OCI-LY7 (cell line): ENCODE measurements at places on chromosomes 7 and 10.

DNA sequence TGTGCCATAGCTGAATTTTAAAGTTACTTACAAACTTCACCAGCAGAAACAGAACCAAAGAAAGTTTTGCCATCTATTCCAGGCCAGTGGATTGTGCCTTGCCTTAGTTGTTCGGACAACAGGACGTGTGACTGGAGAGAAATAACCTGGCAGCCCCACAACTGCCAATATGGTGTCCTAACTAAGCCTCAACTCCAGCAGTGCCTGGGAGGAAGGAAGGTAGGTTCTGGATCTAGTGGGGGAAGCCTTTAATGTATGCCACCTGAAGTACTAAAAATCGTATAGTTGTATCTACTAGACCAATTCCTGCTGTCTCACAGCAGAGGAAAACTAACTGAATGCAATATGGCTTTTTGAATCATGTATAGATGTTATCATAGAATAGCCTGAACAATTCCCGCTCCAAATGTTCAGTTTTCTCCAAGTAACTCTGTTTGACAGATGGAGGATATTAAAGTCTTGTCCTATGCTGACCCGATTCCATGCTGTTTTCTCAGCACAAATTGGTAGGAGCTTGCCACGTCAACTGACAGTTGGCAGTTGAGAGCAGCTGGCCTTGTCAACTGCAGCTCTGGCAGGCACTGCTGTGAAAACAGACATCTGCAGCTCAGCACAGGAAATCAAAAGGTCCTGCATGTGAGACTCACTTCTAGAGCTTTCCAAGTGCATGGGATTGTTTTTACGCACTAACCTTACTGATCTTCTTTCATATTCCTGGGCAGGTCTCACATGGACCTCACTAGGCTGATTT, 84.5 kb upstream of the WNT16 start:
- DNase-seq: peak; percentile 87

GRCh38 chr7:118478931-118479330, 254.4 kb downstream of the ANKRD7 start:
- DNase-seq: no peak

GRCh38 chr10:99318048-99318447, 11.1 kb upstream of the CNNM1 start:
- DNase-seq: no peak

DNA sequence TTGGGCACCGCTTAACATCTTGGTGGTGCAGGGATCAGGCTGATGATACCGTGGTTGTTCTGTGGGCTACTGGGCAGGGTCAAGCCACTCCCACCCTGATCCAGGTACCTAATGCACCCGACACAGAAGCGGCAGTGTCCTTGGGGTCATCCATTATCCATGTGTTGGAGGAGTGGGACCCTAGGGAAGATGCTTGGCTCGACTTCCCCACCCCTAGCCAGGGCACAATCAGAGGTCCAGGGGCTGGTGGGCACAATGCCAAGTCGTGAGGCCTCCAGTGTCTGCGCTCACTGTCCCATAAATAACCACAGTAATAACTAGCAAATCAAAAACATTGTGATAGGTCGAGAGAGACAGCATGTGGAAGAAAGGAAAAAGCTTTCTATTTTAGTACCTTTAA, 37.7 kb downstream of the HTRA1 start:
- no peak for DNase-seq

DNA sequence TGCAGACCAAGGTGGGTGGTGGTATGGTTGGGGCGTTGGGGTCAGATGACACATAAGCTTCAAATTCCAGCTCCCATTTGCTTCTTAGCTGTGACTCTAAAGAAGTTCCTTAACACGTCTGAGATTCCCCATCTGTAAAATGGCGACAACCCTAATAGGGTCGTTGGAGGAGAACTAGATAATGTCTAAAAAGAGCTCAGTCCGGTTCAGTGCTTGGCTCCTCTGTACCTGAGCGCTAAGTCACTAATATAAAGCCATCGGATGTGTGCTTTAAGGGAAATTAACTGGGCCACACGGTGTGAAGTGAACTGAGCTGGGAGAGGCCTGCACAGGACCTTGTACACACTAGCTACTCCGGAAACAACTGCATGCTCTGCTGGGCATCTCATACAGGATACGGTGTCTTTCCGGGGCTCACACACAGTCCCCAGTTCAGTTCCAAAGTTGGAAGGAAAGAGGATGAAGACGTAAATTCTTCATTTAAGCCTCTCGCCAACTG, 476 bp upstream of the ZFYVE27 start:
- DNase-seq: no peak

GRCh38 chr7:23603632-23604295, 6.6 kb downstream of the CCDC126 start:
- no peak for DNase-seq

DNA sequence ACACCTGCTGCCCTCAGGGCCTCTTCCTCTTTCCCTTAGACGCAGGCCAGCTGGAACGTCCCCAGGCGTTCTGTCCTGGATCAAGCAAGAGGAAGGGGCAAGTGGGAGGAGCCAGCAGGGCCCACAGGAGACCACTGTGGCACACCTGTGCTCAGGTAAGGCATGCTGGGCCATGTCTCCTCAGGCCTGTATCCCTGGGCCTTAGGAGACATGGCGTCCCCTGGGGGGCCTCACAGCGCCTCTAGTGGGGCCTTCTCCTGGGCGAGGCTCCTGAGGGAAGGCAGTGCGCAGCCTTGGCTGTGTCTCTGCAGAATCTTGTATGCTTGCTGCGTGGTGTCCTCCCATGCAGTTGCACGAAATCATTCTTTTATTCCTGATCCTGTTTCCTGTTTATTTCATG, 31.3 kb downstream of the ZNF783 start:
- no peak for DNase-seq

DNA sequence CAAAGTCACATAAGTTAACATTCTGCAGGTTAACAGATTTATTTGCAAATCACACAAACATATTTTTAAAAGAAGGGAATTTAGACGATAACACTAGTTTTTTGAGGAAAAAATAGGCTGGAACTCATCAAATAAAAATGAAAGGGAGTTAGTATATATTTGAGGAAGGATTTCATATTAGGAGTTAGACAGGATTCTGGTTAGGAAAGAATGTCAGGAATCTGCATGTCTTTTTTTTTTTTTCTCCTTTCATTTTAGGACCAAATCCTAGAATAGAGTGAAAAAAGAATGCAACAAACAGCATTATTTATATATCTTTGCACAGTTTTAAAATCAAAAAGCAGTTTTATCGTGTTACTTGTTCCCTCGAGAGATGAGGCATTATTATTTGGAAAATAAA, 8.9 kb upstream of the TRDMT1 start:
- DNase-seq: no peak

DNA sequence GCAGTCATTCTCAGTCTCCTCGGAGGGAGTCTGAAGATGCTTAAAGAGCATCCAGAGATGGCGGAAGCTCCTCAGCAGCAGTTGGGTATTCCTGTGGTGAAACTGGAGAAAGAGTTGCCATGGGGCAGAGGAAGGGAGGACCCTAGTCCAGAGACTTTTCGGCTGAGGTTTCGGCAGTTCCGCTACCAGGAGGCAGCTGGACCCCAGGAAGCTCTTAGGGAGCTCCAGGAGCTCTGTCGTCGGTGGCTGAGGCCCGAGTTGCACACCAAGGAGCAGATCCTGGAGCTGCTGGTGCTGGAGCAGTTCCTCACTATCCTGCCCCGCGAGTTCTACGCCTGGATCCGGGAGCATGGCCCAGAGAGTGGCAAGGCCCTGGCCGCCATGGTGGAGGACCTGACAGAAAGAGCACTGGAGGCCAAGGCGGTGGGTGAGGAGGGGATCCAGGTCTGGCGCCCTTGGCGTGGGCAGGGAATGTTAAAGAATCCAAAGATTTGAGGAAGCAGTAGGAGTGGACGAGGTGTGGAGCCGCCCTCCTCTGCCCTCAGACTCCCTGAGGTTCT, 2.9 kb downstream of the ZSCAN25 start:
- DNase-seq: no peak

DNA sequence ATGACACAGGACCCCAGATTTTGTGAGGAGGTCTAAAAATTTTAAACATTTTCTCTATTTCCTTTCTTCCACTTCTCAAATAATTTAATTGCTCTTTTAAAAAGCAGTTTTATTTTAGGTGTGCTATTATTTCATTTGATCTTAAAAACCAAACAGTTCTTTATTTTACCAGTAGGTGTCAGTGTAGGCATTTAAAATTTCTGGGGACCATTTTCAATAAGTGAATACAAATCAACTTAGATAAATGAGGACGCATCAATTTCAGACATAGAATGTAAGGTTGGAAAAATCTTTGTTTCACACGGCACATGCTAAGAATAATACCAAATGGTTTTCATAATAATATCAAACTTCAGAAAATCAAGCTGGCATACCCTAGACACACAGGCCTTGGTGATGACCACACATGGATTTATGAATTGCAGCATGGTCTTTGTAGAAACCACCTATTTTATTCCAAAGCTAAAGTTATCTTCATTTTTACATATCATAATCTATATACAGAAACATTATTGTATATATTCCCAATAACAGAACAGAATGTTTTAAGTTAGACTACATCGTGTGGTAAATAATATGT, 127.6 kb upstream of the SLC26A5 start:
- DNase-seq: peak; percentile 24

DNA sequence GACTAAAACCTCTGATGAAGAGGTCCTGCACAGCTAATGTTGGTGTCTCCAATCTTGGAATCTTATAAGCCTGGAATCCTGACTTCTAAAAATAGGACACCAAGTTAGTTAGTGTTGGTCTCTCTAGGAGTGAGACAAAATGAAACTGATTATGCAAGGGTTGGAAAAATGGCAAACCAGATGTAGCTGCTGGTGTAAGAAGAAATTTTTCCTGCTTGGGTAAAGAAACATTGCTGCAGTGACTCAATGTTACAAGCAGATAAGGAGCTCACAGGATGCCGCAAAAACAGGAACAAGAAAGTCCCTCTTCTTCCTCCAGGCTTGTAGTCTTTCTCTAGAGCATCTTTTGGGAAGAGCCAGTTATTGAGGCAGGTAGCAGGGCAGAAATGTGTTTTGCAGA, 449.0 kb downstream of the ETV1 start:
- no peak for DNase-seq
